ENCODE measurements at places on chromosomes 11 and 22. TPM values are rescaled to one million over a fixed set of nuclear protein-coding genes. Genes with fewer than 3 reads are reported as not detected.
A peak's percentile ranks its signal among the peaks of the same experiment; 100 is the strongest.

Gene PKNOX2
- total RNA-seq = not detected

DNA sequence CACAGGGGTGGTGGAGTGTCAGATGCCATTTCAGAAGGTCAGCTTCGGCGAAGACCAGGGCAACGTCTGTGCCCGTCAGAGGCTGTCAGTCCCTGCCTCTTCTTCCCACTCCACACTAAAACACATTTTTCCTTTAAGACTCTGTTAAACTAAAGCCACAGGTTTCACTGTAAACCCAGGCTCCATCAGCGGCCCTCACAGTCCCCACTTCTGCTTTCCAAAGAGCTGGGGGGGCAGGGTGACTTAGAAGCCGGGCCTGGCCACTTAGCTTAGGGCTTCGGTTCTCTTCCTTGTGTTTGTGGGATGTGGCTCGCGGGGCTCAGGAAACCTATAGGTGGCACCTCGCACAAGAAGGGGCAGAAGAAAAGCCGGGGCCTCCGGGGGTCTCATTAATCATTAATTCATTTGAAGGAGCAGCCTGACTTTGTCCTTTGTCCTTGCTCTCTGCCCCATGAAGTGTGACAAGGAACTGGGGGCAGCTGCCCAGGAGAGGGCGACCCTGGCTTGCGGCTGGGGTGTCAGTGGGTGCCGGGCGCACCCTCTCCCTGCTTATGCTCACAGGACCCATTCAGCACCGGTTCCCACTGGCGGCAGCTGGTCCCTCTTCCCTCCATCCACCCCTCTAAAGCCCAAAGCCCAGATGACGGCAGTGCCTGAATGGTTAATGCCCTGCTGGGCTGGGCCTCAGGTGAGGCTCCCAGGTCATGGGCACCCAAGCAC, 4.1 kb downstream of the SLC25A45 start:
- peaks cover 21% of the 10 kb centered on the region for H3K4me1 ChIP-seq

Gene TUBA8
- total RNA-seq = 0.42 TPM

- H3K27me3 ChIP-seq = no peaks in the 10 kb centered on the region
- H3K4me3 ChIP-seq = no peak overlapping the region
- no peak for DNase-seq
- no peaks in the 10 kb centered on the region for H3K36me3 ChIP-seq
Measured at GRCh38 chr11:83881428-83881827, 595.3 kb upstream of the CCDC90B start.

GRCh38 chr11:64436000-64436399, 77.0 kb downstream of the RPS6KA4 start:
- H3K27me3 ChIP-seq = peaks cover 25% of the 10 kb centered on the region
- H3K27ac ChIP-seq = no peak overlapping the region
- H3K4me3 ChIP-seq = no peak overlapping the region

GRCh38 chr11:64395545-64396078, 36.6 kb downstream of the RPS6KA4 start:
- no peak overlapping the region for H3K27ac ChIP-seq
- H3K27me3 ChIP-seq = peaks cover 13% of the 10 kb centered on the region
- no peak for DNase-seq
- peaks cover 12% of the 10 kb centered on the region for H3K4me1 ChIP-seq
- H3K36me3 ChIP-seq = peaks cover 2% of the 10 kb centered on the region

GRCh38 chr11:128437136-128437535, 150.2 kb downstream of the ETS1 start:
- H3K4me3 ChIP-seq = no peak overlapping the region
- no peak overlapping the region for H3K27ac ChIP-seq
- DNase-seq = no peak
- peaks cover 6% of the 10 kb centered on the region for H3K4me1 ChIP-seq
- H3K27me3 ChIP-seq = no peaks in the 10 kb centered on the region

Gene NLRP10
- total RNA-seq = not detected

GRCh38 chr11:4125141-4125540, 30.5 kb downstream of the RRM1 start:
- H3K36me3 ChIP-seq = peaks cover 76% of the 10 kb centered on the region
- H3K4me3 ChIP-seq = no peak overlapping the region
- no peak overlapping the region for H3K27ac ChIP-seq
- DNase-seq = no peak

- no peak overlapping the region for H3K27ac ChIP-seq
- no peaks in the 10 kb centered on the region for H3K27me3 ChIP-seq
- no peak overlapping the region for H3K4me3 ChIP-seq
- no peak for DNase-seq
- peaks cover 15% of the 10 kb centered on the region for H3K4me1 ChIP-seq
Measured at GRCh38 chr22:45726081-45726480, 54.4 kb downstream of the ATXN10 start.

DNA sequence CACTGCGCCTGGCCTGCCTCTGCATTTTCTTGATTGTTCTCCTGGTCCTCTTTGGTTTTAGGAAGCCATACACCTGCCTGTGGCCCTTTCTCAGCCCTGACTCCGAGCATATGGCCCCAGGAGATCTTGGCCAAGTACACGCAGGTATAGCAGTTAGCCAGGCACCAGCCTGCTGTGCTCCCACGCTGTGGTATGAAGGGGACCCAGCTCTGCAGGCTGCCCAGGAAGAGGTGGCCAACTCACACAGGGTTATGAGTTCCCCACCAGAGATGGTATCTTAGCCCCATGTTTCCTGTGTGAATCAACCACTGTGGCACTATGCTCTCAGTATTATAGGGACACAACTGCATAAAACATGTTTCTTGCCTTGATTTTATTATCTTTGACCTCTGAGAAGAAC, 31.1 kb downstream of the SGSM3 start:
- peak overlapping the region; percentile 94 for H3K27ac ChIP-seq
- no peaks in the 10 kb centered on the region for H3K27me3 ChIP-seq
- peaks cover 50% of the 10 kb centered on the region for H3K4me1 ChIP-seq
- H3K36me3 ChIP-seq = peaks cover 27% of the 10 kb centered on the region
- H3K4me3 ChIP-seq = peak overlapping the region; percentile 45

- DNase-seq = no peak
- no peak overlapping the region for H3K4me3 ChIP-seq
- peaks cover 2% of the 10 kb centered on the region for H3K36me3 ChIP-seq
- H3K27ac ChIP-seq = no peak overlapping the region
- no peaks in the 10 kb centered on the region for H3K27me3 ChIP-seq
- peaks cover 17% of the 10 kb centered on the region for H3K4me1 ChIP-seq
Measured at GRCh38 chr11:68832476-68833181, 9.1 kb downstream of the CPT1A start.

- no peaks in the 10 kb centered on the region for H3K4me1 ChIP-seq
- no peak overlapping the region for H3K27ac ChIP-seq
- H3K4me3 ChIP-seq = no peak overlapping the region
Measured at GRCh38 chr11:85863855-85864254, 8.7 kb downstream of the CCDC83 start.

GRCh38 chr11:61082931-61083531, 19.3 kb upstream of the CD5 start:
- peaks cover 55% of the 10 kb centered on the region for H3K4me1 ChIP-seq
- no peaks in the 10 kb centered on the region for H3K27me3 ChIP-seq
- H3K27ac ChIP-seq = peak overlapping the region; percentile 98
- peaks cover 3% of the 10 kb centered on the region for H3K36me3 ChIP-seq
- no peak for DNase-seq

Gene TSGA10IP
- total RNA-seq = not detected

DNA sequence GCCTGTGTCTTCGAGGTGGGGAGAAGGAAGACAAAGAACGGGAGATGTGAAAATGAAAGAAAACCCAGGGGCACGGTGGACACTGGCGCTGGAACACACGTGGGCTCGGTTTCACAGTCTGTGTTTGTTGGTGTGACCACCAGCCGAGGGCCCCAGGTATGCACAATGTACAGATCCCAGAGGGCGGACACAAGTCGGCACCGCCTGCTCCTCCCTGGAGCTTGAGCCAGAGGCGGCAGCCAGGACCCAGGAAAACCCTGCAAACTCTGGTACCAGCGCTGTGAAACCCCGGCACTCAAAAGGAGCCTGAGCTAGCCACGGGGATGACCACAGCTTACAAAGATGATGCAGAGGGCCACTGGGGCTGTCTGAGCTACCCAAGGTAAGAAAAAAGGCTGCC, 105.0 kb downstream of the SHANK2 start:
- H3K4me1 ChIP-seq = no peaks in the 10 kb centered on the region
- H3K27me3 ChIP-seq = peaks cover 2% of the 10 kb centered on the region
- H3K36me3 ChIP-seq = no peaks in the 10 kb centered on the region
- no peak overlapping the region for H3K27ac ChIP-seq
- no peak overlapping the region for H3K4me3 ChIP-seq

GRCh38 chr22:42719133-42719532, 1.5 kb downstream of the A4GALT start:
- H3K27ac ChIP-seq = no peak overlapping the region
- peak overlapping the region; percentile 49 for H3K4me3 ChIP-seq
- no peaks in the 10 kb centered on the region for H3K36me3 ChIP-seq
- no peak for DNase-seq
- peaks cover 62% of the 10 kb centered on the region for H3K27me3 ChIP-seq
- peaks cover 28% of the 10 kb centered on the region for H3K4me1 ChIP-seq

Gene UQCC3
- total RNA-seq = 7.2 TPM

- peaks cover 7% of the 10 kb centered on the region for H3K27me3 ChIP-seq
- H3K4me1 ChIP-seq = peaks cover 2% of the 10 kb centered on the region
- H3K36me3 ChIP-seq = no peaks in the 10 kb centered on the region
- DNase-seq = no peak
- H3K4me3 ChIP-seq = no peak overlapping the region
Measured at GRCh38 chr11:112748713-112749543, 212.3 kb upstream of the NCAM1 start.
